ENCODE measurements at places on chromosomes 12 and 14. TPM values are rescaled to one million over a fixed set of nuclear protein-coding genes. Genes with fewer than 3 reads are reported as not detected.

The SLC8A3 gene
- not detected for total RNA-seq

DNA sequence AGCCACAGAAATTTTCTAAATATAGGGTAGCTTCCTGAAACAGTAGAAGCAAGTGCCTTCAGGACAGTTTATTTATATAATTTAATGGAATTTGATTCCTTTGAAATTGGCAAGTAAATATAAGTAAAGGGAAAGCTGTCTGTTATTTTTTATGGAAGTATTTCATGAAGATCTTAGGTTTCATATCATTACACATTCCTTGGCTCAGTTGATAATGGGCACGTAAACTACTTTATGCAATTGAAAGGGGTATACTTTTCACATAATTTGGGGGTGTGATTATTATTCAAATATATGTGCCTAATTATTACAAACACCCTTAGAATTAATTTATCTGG is 71.1 kb upstream of the RAP1B start:
- no peak for DNase-seq

DNA sequence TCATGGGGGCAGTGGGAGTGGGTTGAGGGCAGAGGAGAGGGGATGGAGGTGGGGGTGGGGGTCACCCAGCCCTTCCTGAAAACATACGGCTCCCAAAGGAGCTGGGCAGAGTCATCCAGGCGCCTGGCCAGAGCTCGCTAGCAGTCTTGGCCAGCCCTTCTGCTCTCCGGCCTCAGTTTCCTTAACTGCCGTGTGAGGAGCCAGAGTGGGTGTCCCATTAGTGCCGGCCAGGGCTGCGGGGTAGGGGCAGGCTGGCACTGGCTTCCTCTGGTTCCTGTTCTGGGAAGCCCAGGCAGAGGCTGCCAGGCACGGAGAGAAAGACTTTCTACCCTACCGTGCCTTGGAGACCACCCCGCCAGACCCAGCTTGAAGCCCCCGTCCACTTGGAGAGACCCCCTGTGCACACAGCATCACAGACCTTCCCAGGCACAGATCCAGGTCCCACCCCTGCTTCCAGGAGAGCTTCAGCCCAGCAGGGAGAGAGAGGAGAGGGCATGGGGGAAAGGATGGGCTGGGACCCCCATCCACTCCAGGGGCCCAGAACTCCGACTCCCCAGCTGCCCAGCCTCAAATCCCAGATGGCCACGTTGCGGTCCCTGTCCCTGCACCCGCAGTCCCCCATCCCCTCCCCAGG is 93.3 kb downstream of the RFLNA start:
- DNase-seq, result no peak

The STAT2 gene
- 398 TPM for total RNA-seq

The KRT2 gene
- 0.10 TPM for total RNA-seq

Data from activated CD4-positive, alpha-beta T cell treated with anti-CD3 and anti-CD28 coated beads, Interleukin-2, amount 10 ng/mL, durations not matched to agents 7 days and 5 days (primary cell).